Psoas muscle (tissue), 8 donors: ENCODE measurements at places on chromosomes 6 and 20.

- H3K27me3 ChIP-seq = no peaks in the 10 kb centered on the region
- no peak for DNase-seq
- H3K36me3 ChIP-seq = no peaks in the 10 kb centered on the region
- H3K27ac ChIP-seq = no peak overlapping the region
- no peak overlapping the region for H3K4me3 ChIP-seq
These were observed 20.0 kb upstream of the VNN1 start for GRCh38 chr6:132733814-132734213.

DNA sequence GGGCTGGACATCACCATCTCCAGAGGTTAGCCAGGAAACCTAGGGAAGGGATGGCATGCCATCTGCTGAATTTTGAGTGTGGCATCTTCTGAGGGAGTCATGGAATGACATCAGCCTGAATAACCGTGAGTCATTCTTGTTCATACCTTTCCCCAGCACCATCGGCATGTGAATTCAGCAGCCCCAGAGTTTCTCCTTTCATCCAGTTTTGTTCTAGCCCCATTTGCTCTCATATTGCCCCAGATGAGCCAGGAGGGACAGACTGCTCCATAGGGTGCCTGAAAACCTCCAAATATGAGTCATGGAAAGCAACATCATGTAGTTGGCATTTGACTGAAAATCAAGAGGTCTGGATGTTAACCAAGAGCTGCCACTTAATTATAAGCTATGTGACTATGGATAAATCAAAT is 219.2 kb upstream of the SGK1 start:
- H3K4me3 ChIP-seq = no peak overlapping the region
- DNase-seq = no peak
- H3K27ac ChIP-seq = no peak overlapping the region
- H3K36me3 ChIP-seq = no peaks in the 10 kb centered on the region
- no peaks in the 10 kb centered on the region for H3K27me3 ChIP-seq
- peaks cover 16% of the 10 kb centered on the region for H3K4me1 ChIP-seq

DNA sequence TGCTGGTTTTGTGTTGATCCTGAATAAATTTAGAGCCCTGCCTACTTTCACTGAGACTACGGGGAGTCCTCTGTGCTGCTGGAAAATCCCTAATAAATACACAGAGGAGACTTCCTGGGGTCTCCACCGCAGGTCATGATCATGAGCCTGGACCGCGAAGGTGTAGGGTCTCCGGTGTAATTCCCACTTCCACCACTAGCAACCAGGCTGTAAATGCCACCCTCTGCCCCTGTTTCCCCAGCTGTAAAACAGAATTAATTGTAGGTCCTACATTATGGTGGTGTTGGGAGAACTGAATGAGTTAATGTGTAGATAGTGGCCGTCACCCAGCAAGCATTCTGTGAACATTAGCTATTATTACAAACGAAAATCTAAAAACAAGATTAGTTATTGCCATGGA is 191.6 kb upstream of the THBS2 start:
- no peaks in the 10 kb centered on the region for H3K4me1 ChIP-seq
- no peaks in the 10 kb centered on the region for H3K27me3 ChIP-seq
- H3K4me3 ChIP-seq = no peak overlapping the region
- no peak for DNase-seq
- H3K36me3 ChIP-seq = no peaks in the 10 kb centered on the region
- no peak overlapping the region for H3K27ac ChIP-seq

- H3K27ac ChIP-seq = no peak overlapping the region
- no peaks in the 10 kb centered on the region for H3K36me3 ChIP-seq
- H3K4me1 ChIP-seq = no peaks in the 10 kb centered on the region
- no peak overlapping the region for H3K4me3 ChIP-seq
- H3K27me3 ChIP-seq = no peaks in the 10 kb centered on the region
These were observed 104.0 kb downstream of the ISM1 start for GRCh38 chr20:13325033-13325432.

DNA sequence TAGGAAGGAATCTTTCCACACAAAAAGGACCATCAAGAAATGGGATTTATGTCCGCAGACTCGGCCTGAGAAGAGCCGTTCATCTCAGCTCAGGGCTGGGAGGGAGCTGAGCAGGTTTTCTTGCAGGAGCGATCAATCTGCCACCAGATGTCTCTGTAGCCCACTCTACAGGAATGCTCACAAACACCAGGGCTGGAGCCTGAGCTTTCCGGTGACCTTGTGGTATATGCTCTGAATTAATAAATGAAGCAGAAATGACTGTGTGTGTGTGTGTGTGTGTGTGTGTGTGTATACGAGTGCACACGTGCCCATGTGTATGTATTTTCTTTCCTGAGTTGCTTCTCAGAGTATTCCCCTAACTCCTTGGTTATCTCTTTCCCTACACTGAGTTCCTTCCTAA is 12.0 kb downstream of the CD83 start:
- DNase-seq = no peak
- H3K4me3 ChIP-seq = no peak overlapping the region
- no peaks in the 10 kb centered on the region for H3K36me3 ChIP-seq
- no peak overlapping the region for H3K27ac ChIP-seq
- no peaks in the 10 kb centered on the region for H3K27me3 ChIP-seq
- no peaks in the 10 kb centered on the region for H3K4me1 ChIP-seq

DNA sequence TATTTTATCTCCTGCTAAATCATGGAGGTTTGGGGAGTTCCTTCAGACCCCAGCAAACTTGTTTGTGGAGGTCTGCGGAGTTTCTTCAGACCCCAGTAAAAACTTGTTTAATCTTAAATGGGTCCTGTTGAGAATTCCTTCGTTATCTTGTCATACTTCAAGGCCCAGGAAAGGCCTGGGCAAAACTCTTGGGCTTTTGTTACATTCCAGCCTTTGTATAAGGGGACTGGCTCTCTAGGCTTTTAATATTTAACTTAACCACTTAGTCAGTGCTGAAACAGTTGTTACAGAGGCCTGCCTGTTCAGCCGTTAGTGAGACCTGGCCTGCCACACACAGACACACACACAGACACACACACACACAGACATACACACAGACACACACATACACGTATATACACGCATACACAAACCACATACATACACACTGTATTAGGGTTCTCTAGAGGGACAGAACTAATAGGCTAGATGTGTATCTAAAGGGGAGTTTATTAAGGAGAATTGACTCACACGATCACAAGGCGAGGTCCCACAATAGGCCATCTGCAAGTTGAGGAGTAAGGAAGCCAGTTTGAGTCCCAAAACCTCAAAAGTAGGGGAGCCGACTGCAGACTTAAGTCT is 21.3 kb upstream of the CST3 start:
- no peak overlapping the region for H3K27ac ChIP-seq
- H3K4me3 ChIP-seq = no peak overlapping the region
- no peaks in the 10 kb centered on the region for H3K27me3 ChIP-seq
- no peaks in the 10 kb centered on the region for H3K36me3 ChIP-seq

DNA sequence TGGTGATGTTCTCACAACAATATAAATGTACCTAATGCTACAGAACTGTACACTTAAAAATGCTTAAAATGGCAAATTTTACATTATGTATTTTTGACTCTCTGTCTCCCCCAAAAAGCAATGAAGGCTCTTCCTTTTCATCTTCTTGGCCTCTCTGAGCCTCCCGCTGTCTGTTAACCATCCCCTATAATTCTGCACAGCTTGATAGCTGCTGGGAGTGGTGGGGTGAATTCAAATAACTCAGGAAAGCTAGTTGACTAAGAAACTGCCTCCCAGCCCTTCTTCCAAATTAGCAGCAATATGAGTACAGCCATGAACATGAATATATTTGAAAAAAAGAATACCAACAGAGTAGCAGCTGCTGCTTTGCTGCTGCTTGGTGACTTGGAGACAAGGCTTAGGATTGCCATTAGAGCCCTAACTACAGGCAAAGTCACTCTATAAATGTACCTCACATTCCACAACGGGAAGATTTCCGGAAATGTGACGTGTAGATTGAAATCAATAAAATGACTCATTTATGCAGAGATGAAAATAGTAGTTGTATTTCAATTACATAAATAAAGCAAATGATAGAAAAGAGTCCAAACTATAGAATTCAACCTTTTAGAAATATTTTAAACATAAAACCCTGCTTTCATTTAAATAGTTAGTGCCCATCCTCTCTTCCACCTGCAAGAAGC is 200.1 kb upstream of the HEY2 start:
- no peak overlapping the region for H3K27ac ChIP-seq
- H3K27me3 ChIP-seq = no peaks in the 10 kb centered on the region
- no peak for DNase-seq
- H3K4me3 ChIP-seq = no peak overlapping the region
